ENCODE measurements at places on chromosomes 4 and X. TPM values are rescaled to one million over a fixed set of nuclear protein-coding genes. Genes with fewer than 3 reads are reported as not detected.

Gene ARL9
- total RNA-seq = 0.41 TPM

- peak overlapping the region; percentile 63 for H3K27ac ChIP-seq
- no peak overlapping the region for H3K4me3 ChIP-seq
- no peaks in the 10 kb centered on the region for H3K36me3 ChIP-seq
- no peaks in the 10 kb centered on the region for H3K27me3 ChIP-seq
Measured at GRCh38 chr4:125520258-125520990, 205.7 kb downstream of the FAT4 start.

Gene GLRA2
- total RNA-seq = not detected

DNA sequence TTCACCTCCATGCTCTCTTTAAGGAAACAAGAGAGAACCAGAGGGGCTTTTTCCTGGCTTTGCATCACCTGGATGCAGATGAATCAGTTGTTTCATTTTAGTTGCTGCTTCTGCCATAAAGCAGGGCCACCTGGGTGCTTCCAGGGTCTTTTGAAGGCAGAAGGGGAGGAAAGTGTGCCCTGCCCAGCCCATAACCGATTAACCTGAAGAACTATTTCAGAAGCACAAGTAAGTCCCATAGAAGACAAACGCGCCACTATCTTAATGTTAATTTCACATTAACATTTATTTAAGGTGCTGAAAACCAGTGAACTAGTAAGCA lies 32.1 kb downstream of the IRF2 start:
- peaks cover 6% of the 10 kb centered on the region for H3K4me1 ChIP-seq
- H3K36me3 ChIP-seq = no peaks in the 10 kb centered on the region
- no peak for DNase-seq
- no peaks in the 10 kb centered on the region for H3K27me3 ChIP-seq
- no peak overlapping the region for H3K4me3 ChIP-seq
- H3K27ac ChIP-seq = no peak overlapping the region

Gene HSFX1
- total RNA-seq = 1.0 TPM

DNA sequence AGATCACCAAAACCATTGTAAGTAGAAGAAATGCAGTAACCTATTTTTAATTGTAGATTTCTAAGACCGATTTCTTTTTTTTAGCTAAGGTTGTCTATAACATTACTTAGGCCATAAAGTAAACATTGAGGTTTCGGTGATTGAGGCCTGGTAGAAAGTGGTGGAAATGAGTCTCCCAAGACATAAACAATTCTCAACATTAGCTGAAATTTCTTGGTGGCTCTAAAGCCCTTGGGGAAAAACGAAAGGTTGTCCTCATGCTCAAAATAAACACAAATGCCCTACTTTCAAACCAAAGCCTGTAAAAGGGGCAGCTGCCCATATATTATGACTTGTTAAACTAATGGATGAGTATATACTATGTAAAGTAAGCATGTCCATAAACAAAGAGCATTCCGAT lies 98.8 kb downstream of the SCFD2 start:
- H3K4me3 ChIP-seq = no peak overlapping the region
- no peaks in the 10 kb centered on the region for H3K27me3 ChIP-seq
- H3K4me1 ChIP-seq = no peaks in the 10 kb centered on the region
- no peak overlapping the region for H3K27ac ChIP-seq
- no peaks in the 10 kb centered on the region for H3K36me3 ChIP-seq

Gene FGF16
- total RNA-seq = not detected

DNA sequence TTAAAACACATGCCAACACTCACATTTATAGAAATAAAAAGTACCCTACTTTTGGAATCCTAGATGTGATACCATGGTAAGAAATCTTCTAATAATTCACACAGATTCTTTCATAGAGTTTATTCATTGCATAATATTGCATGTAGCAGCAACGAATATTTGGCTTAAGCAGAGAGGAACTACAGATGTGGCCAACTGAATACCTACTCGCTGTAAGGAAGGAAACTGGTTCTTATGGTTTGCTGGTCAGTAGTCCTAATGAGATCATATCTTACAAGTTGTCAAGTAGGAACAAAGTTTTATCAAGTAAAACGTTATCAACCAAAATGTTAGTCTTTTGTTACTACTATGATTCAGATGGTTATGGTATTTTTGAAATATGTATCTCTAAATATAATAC lies 996.1 kb downstream of the PDHA2 start:
- no peak overlapping the region for H3K27ac ChIP-seq
- no peaks in the 10 kb centered on the region for H3K27me3 ChIP-seq

GRCh38 chr4:147822128-147822527 lies 90.2 kb downstream of the ARHGAP10 start:
- H3K4me3 ChIP-seq = no peak overlapping the region
- no peaks in the 10 kb centered on the region for H3K4me1 ChIP-seq
- H3K27me3 ChIP-seq = no peaks in the 10 kb centered on the region
- no peak for DNase-seq

GRCh38 chr4:186875476-186875875 lies 151.8 kb upstream of the FAT1 start:
- no peak overlapping the region for H3K27ac ChIP-seq
- H3K4me1 ChIP-seq = no peaks in the 10 kb centered on the region
- DNase-seq = no peak
- no peak overlapping the region for H3K4me3 ChIP-seq
- no peaks in the 10 kb centered on the region for H3K36me3 ChIP-seq

GRCh38 chr4:2276581-2277325 lies 14.8 kb upstream of the MXD4 start:
- H3K4me1 ChIP-seq = no peaks in the 10 kb centered on the region
- no peak for DNase-seq
- H3K4me3 ChIP-seq = no peak overlapping the region

Gene OTUD6A
- total RNA-seq = not detected

DNA sequence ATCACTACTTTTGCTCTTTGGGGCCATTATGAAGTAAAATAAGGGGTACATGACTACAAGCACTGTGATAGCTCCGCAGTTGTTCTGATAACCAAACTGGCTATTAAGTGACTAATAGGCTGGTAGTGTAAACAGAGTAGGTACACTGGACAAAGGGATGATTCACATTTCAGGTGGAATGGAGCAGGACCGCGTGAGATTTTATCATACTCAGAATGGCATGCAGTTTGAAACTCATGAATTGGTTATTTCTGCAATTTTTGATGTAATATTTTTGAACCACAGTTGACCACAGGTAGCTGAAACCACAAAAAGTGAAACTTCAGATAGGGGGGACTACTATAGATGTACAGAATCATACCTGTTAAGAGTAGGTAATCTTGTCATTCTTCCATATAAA lies 55.8 kb downstream of the PAK3 start:
- no peaks in the 10 kb centered on the region for H3K36me3 ChIP-seq
- no peak overlapping the region for H3K4me3 ChIP-seq
- no peak for DNase-seq
- H3K4me1 ChIP-seq = no peaks in the 10 kb centered on the region
- no peak overlapping the region for H3K27ac ChIP-seq
- no peaks in the 10 kb centered on the region for H3K27me3 ChIP-seq

DNA sequence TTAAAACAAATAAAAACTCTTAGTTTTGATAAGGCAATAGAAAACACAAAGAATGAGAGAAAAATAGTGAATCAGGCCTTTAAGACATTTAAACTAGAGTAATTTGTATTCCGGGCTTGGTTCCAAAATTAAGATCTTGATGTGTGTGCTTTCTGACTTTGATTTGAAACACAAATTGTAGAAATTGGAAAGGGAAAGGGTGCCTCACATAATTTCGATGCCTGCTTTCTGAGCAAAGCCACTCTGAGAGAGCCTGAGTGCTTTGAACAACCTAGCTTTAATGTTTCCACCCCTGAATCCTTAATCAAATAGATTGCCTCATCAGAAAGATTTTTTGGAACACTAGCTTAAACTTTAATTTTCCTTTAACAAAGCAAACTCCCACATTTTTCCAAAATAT lies 666.8 kb downstream of the PCDH18 start:
- H3K27ac ChIP-seq = no peak overlapping the region
- H3K4me3 ChIP-seq = no peak overlapping the region
- no peaks in the 10 kb centered on the region for H3K27me3 ChIP-seq
- H3K36me3 ChIP-seq = no peaks in the 10 kb centered on the region

Gene SSX4
- 0.15 TPM for total RNA-seq

- H3K4me1 ChIP-seq = no peaks in the 10 kb centered on the region
- no peak overlapping the region for H3K4me3 ChIP-seq
- H3K27ac ChIP-seq = no peak overlapping the region
- H3K27me3 ChIP-seq = no peaks in the 10 kb centered on the region
- no peaks in the 10 kb centered on the region for H3K36me3 ChIP-seq
Measured at GRCh38 chr4:148330161-148330560, 112.1 kb downstream of the NR3C2 start.

DNA sequence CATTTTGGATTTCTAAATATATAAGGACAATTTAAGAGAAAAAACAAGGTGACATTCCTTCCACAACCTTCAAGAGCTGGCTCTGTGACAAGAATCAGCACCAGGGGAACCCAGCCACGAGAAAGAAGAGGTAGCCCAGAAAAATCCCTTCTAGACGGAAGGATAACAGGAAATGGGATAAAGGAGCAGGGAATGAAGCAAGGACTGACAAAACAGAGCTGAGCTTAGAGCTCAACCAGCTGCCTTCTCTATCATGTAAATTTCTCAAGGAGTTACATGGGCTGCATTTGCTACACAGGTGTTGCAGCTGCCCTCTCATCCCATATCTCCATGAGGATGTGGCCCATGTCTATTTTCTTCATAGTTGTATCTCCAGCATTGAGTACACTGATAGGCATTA lies 154.2 kb upstream of the PRDX4 start:
- no peak overlapping the region for H3K27ac ChIP-seq
- DNase-seq = no peak

Gene IL2
- total RNA-seq = 0.57 TPM

GRCh38 chr4:94446386-94446785 lies 5.4 kb upstream of the PDLIM5 start:
- H3K4me1 ChIP-seq = no peaks in the 10 kb centered on the region
- no peak overlapping the region for H3K4me3 ChIP-seq
- no peaks in the 10 kb centered on the region for H3K36me3 ChIP-seq
- H3K27me3 ChIP-seq = no peaks in the 10 kb centered on the region
- H3K27ac ChIP-seq = no peak overlapping the region

DNA sequence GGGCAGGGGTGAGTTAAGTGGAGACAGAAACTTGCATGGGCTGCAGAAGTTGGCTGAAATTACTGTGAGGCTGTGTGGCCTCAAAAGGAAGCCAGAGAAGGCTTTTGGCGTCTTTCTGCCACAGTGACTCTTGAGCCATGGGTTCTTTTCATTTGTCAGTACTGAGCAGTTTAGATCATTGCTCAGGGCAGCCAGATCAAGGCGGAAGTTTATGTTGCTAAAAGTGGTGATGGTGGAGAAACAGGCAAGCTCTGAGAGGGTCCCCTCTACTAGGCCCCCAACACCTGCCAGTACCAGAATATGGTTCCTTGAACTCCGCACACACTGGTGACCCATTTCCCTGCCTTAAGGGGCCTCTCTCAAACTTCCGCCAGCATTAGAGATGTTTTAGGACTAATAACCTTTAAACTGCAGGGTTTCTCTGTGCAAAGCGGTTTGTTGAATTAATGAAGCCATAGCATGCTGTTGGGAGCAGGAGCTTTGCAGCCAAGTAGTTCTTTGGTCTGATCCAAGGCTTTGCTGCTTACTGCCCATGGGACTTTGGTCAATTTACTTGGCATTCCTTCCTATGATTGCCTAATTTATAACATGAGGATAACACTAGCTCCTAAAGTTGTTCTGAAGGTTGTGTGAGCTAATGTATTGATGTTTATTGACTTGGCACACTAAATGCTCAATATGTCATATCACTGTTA lies 34.5 kb downstream of the RNF175 start:
- no peaks in the 10 kb centered on the region for H3K36me3 ChIP-seq
- H3K27ac ChIP-seq = no peak overlapping the region
- no peak for DNase-seq
- no peak overlapping the region for H3K4me3 ChIP-seq
- H3K27me3 ChIP-seq = no peaks in the 10 kb centered on the region
- H3K4me1 ChIP-seq = no peaks in the 10 kb centered on the region

- H3K27me3 ChIP-seq = no peaks in the 10 kb centered on the region
- no peak overlapping the region for H3K27ac ChIP-seq
- H3K4me1 ChIP-seq = no peaks in the 10 kb centered on the region
- DNase-seq = no peak
- no peak overlapping the region for H3K4me3 ChIP-seq
Measured at GRCh38 chrX:106035064-106035463, 3.5 kb downstream of the SERPINA7 start.

GRCh38 chrX:132848296-132848970 lies 110.0 kb downstream of the HS6ST2 start:
- H3K4me1 ChIP-seq = no peaks in the 10 kb centered on the region
- H3K27ac ChIP-seq = no peak overlapping the region
- no peaks in the 10 kb centered on the region for H3K36me3 ChIP-seq
- DNase-seq = no peak

- no peaks in the 10 kb centered on the region for H3K27me3 ChIP-seq
- no peaks in the 10 kb centered on the region for H3K36me3 ChIP-seq
- H3K27ac ChIP-seq = no peak overlapping the region
- H3K4me1 ChIP-seq = no peaks in the 10 kb centered on the region
- DNase-seq = no peak
Measured at GRCh38 chrX:138856881-138857604, 145.5 kb upstream of the FGF13 start.

GRCh38 chrX:47351706-47352105 lies 18.7 kb upstream of the ZNF157 start:
- H3K4me1 ChIP-seq = no peaks in the 10 kb centered on the region
- no peak overlapping the region for H3K27ac ChIP-seq
- DNase-seq = no peak
- H3K36me3 ChIP-seq = no peaks in the 10 kb centered on the region

GRCh38 chr4:6114601-6115000 lies 85.7 kb downstream of the JAKMIP1 start:
- no peaks in the 10 kb centered on the region for H3K27me3 ChIP-seq
- no peaks in the 10 kb centered on the region for H3K36me3 ChIP-seq
- H3K4me1 ChIP-seq = no peaks in the 10 kb centered on the region

DNA sequence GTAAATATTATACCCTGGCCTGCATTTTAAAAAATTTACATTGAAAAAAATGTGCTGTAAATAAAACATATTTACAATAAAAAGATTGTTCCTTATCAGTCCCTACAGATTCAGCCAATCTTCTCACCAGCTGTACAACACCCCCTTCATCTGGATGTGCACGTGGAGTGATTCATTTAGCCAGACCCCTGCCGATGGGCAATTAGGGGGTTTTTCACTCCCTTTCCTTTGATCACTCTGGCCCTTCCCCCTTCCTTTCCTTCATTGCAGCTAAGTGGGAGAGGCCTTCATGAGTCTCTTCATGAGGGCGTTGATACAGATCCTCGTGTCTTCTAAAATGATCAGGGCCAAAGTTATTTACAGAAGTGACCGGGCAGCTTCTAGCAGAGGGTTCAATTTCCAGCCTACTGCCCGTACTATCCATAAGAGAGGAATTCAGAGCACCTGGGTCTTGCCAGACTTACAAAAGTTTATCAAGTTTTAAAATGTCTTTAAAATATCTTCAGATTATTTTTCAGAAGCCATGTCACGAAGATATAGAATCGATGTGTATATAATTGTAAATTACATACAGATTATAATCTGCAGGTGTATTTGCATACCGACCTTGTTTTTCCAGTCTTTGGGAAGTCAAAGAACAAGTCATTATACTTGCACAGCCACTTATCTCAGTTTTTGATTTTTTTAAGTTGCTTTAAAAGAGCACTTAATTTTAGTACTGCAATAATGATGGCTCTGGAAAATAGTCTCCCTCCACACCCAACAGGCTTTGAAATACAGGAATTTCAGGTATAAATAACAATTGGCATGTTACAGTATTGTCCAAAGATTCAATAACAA lies 21.4 kb upstream of the RASL11B start:
- no peak for DNase-seq
- H3K36me3 ChIP-seq = no peaks in the 10 kb centered on the region
- H3K27ac ChIP-seq = no peak overlapping the region
- H3K4me1 ChIP-seq = no peaks in the 10 kb centered on the region
- H3K4me3 ChIP-seq = no peak overlapping the region
- no peaks in the 10 kb centered on the region for H3K27me3 ChIP-seq

GRCh38 chr4:181877329-181877848 lies 365.8 kb upstream of the TENM3 start:
- H3K27ac ChIP-seq = no peak overlapping the region
- no peak overlapping the region for H3K4me3 ChIP-seq
- no peak for DNase-seq
- H3K4me1 ChIP-seq = no peaks in the 10 kb centered on the region
- no peaks in the 10 kb centered on the region for H3K27me3 ChIP-seq

Data from Panc1 (cell line).